ENCODE measurements at places on chromosomes 7 and 10.

- DNase-seq, result no peak
These were observed 57.8 kb downstream of the GCC1 start for GRCh38 chr7:127527561-127527960.

GRCh38 chr7:31476073-31476745 is 37.7 kb upstream of the ITPRID1 start:
- DNase-seq, result no peak

DNA sequence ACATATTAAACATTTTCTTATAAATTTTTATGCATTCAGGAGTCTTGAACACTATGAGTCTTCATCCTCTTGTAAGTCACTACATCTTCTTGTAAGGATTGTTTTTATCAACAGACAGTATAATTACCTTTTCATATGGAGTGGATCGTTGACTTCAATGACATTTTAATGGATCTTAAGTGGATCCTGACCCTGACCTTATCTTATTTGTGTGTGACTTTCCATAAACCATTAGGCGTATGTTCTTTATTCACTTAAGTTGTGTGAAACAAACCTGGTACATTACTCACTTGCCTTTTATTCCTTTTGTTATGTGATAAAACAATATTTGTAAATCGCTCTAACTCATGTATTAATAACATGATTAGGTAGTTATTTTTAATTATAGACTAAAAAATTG is 18.5 kb upstream of the SEMA3C start:
- no peak for DNase-seq

GRCh38 chr7:75771224-75771623 is 787 bp downstream of the CCL26 start:
- DNase-seq, result peak; percentile 83

- DNase-seq, result no peak
These were observed 148.1 kb upstream of the CELF2 start for GRCh38 chr10:10869592-10869991.

GRCh38 chr7:83876593-83876992 is 227.7 kb upstream of the SEMA3E start:
- peak; percentile 14 for DNase-seq

- peak; percentile 57 for DNase-seq
These were observed 239.5 kb downstream of the KIAA1217 start for GRCh38 chr10:24448351-24448999.

GRCh38 chr10:1696106-1696505 is 41.2 kb downstream of the ADARB2 start:
- DNase-seq, result no peak

DNA sequence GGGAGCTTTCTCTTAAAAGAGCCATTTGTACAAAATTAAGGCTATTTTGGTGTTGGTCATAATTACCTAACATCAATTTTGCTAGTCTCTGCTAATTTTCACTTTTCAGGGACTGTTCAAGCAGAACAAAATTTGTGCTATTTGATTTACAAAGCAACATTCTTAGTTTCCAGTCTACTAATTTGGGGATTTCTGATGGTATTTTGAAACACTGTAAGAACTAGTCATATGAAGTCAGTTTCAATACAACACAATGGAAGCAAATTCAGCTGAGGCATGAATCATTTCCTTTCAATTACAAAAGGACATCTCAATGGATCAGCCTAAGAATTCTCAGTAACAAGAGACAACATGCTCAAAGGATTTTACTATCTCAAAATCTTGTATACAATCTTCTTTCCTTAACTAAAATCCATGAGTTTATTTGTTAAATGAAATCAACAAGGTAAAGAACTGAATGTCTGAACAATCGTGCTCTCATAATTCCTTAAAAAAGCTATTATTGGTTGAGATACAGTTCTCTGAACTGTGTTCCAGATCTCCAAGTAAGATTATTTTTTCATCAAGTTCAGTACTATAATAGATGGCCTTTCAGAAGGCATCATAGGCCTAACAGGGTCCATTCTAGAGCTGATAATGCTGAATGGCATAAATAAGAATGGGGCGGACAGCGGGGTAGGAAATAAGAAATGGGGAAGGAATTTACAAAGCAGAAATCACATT is 144.6 kb downstream of the NRCAM start:
- peak; percentile 23 for DNase-seq

DNA sequence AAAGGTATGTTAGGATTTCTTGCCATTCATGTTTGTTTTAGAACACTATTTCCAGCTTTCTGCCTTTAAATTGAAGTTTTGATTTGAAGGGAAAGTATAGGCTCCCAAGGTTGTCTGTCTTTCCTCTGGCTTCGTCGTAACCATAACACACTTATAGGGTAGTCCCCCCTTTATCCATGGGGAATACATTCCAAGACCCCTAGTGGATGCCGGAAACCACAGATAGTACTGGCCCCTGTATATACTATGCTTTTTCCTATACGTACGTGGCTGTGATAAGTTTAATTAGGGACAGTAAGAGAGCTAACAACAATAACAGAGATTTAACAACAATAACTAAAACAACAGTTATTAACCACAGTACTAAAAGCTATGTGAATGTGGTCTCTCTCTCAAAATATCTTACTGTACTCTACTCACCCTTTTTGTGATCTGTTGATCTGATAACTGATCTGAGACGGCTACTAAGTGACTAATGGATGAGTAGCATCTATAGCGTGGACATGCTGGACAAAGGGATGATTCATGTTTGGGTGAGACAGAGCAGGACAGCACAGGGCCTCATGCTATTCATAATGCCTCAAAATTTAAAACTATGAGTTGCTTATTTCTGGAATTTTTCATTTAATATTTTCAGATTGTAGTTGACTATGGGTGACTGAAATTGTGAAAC is 273.1 kb downstream of the AUTS2 start:
- peak; percentile 70 for DNase-seq

GRCh38 chr10:108169846-108170245 is 1005.3 kb upstream of the SORCS1 start:
- DNase-seq, result peak; percentile 23

DNA sequence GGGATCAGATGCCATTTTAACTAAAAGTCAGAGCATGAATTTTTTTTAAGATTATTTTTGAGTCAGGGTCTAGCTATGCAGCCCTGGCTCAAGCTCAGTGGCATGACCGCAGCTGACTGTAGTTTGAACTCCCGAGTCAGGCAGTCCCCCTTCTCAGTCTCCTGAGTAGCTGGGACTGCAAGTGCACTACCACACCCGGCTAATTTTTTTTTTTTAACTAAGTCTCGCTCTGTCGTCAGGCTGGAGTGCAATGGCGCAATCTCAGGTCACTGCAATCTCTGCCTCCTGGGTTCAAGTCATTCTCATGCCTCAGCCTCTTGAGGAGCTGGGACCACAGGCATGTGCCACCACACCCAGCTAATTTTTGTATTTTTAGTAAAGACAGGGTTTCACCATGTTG is 7.8 kb downstream of the TAS2R41 start:
- DNase-seq, result peak; percentile 69

DNA sequence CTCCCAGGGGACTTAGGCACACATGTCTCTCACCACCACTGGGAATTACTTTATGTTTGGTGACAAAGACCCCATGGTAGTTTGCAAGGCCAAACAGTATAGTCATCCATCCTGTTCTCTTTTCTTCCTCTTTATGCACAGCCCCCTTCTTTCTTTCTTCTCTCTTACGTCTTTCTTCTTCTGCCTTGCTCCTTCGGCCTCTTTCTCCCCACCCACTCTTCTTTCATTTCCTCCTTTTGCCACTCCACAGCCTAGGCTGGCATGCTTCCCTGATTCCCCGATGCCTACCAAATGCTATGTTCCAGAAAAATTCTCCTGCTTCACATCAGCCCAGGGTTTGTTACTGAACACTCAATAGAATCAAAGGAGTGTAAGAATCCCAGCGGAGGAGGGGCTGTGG is 62.4 kb upstream of the MKLN1 start:
- no peak for DNase-seq

GRCh38 chr7:114297121-114297520 is 117.5 kb upstream of the FOXP2 start:
- no peak for DNase-seq

Data from AG10803 (cell line).